Tibial nerve (tissue), 4 donors: ENCODE measurements at places on chromosomes 11 and 22. TPM values are rescaled to one million over a fixed set of nuclear protein-coding genes. Genes with fewer than 3 reads are reported as not detected.

The PATE2 gene
- total RNA-seq: not detected

The BSCL2 gene
- total RNA-seq: 149 TPM

The LRRC56 gene
- 0.60 TPM for total RNA-seq

The APLNR gene
- total RNA-seq: 0.63 TPM

The GRK3 gene
- total RNA-seq: 12.9 TPM

The PATE4 gene
- total RNA-seq: not detected

The HRAS gene
- 66.8 TPM for total RNA-seq

The STIM1 gene
- total RNA-seq: 51.3 TPM

The EMID1 gene
- 1.0 TPM for total RNA-seq

The SOX10 gene
- 78.1 TPM for total RNA-seq

The MMP1 gene
- total RNA-seq: not detected

The ZNF280B gene
- total RNA-seq: 0.44 TPM

The MTMR2 gene
- total RNA-seq: 29.2 TPM

The DSCAML1 gene
- 0.42 TPM for total RNA-seq

The PKNOX2 gene
- 5.7 TPM for total RNA-seq

The TXN2 gene
- total RNA-seq: 83.5 TPM

The ARHGAP8 gene
- 5.7 TPM for total RNA-seq

The SLC22A25 gene
- total RNA-seq: not detected

The SIAE gene
- 6.5 TPM for total RNA-seq

The INPP5J gene
- 0.90 TPM for total RNA-seq

The CSRP3 gene
- total RNA-seq: not detected

The GRIA4 gene
- total RNA-seq: not detected

The ARCN1 gene
- total RNA-seq: 94.8 TPM

The TREH gene
- not detected for total RNA-seq

The ZBTB44 gene
- 45.3 TPM for total RNA-seq

The POTEH gene
- total RNA-seq: not detected

The C1QTNF4 gene
- total RNA-seq: 6.9 TPM

The CHADL gene
- 25.3 TPM for total RNA-seq

The STARD10 gene
- total RNA-seq: 23.0 TPM

The MUS81 gene
- total RNA-seq: 83.1 TPM

The C11orf87 gene
- not detected for total RNA-seq

The ACCS gene
- total RNA-seq: 34.5 TPM

The SLC5A12 gene
- 0.90 TPM for total RNA-seq

The SCGB1A1 gene
- not detected for total RNA-seq

The PARVG gene
- 140 TPM for total RNA-seq
